ENCODE measurements at places on chromosomes 12 and 14.

GRCh38 chr12:66708704-66709456 lies 30.0 kb upstream of the GRIP1 start:
- no peak for DNase-seq

GRCh38 chr12:47742253-47742825 lies 16.3 kb downstream of the RAPGEF3 start:
- peak; percentile 61 for DNase-seq

- DNase-seq, result no peak
Measured at GRCh38 chr14:76015668-76016067, 30.1 kb downstream of the IFT43 start.

DNA sequence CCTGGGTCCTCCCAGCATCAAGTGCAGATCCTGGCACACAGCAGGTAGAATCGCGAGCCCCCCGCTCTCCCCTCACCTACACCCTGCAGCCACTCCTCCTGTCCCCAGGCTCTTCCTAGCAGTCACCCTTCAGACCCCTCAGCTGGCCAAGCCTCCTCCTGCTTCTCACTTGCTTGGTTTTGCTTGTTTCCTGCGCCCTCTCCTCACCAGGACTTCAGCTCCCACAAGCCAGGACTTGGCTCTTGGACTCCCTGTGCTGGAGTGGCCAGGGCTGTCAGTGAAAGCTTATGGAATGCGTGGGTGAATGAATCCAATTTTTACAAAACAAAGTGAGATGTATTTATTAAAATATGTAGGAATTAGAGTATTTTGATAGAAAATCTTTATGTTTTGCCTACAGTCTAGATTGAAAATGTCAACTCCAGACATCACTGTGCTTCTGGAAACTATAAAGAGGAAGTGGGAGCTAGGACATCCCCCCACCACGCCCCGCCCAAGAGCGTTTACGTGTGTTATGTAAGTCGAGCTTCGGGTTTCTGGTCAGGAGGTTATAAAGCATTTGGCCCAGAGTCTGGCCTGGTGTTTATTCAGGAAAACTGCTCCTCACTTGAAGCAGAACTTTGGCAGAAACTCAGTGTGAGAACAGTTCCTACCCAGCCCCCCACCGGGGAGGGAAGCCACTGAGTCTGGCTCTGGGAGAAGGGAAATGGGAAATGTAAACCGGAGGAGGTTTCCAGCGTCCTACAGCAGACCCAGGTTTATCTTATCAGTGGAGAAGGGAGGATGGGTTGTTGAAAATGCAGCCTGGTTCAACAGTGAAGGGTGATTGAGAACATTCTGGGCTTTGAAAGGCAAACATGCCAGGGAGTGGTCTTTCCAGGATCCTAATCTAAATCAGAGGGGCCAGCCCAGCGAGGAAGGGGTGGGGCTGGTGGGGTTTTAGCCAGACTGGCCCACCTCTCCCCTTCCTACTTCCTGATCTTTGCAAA lies 8.8 kb downstream of the ALDH2 start:
- DNase-seq, result peak; percentile 82

- DNase-seq, result no peak
Measured at GRCh38 chr14:75802486-75802885, 141.4 kb downstream of the TTLL5 start.

DNA sequence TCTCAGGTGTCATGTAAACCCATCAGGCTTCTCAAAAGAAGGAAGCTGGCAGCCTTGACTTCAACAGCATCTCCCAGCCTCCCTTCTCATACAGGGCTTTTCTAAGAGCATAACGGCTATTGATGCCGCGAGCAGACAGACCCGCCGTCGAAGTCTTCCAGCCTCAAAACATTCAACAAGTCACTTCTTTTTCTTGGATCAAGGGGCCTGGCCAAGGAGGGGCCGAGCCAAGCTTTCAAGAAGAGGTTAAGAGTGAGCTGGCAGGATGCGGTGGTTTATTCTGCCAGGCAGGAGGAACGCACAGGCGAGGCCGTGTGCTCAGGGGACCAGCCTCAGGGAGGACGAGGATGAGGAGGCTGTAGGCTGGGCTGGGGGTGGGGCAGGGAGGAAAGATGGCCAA lies 102.9 kb upstream of the RFLNA start:
- DNase-seq, result no peak

- DNase-seq, result no peak
Measured at GRCh38 chr12:107931761-107932160, 157.3 kb downstream of the ASCL4 start.

DNA sequence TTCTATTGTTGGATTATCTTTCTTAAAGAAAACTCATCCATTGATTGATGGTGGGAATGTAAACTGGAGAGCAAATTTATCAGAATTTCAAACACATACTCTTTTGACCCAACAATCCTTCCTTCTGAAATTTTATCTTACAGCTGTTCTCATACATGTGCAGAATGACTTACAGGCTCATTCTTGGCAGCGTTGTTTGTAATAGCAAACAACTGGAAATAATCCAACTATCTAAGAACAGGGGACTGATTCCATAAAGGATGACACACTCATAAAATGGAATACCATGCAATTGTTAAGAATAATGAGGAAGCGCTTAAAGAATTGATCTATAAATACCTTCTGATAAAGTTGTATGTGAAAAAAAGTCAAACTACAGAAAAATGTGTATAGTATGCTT lies 24.0 kb downstream of the RHOJ start:
- DNase-seq, result no peak

DNA sequence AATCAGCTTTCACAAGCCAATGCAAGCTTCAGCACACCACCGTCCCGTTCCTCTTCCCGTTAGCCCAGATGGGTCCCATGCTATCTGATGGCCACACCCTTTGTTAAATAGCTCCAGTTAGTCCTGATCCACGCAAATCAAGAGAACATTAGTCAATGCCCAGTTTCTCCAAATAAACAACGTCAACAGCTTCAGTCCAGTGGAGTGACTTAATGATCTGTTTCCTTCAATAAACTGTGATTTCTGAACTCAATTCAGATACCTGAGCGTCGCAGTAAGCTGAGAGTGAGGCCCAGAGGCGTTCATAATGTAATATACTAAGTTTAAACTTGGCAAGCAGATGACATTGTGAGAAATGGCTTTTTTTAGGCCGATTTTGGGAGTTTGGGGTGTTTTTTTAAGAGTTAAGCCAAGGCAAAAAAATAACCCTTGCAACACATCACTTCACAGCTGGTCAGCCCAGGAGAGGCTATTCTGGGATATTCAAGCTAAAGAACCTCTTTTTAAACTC lies 112.3 kb downstream of the ZFP36L1 start:
- DNase-seq, result no peak

- DNase-seq, result no peak
Measured at GRCh38 chr12:2295941-2296461, 243.2 kb downstream of the CACNA1C start.

DNA sequence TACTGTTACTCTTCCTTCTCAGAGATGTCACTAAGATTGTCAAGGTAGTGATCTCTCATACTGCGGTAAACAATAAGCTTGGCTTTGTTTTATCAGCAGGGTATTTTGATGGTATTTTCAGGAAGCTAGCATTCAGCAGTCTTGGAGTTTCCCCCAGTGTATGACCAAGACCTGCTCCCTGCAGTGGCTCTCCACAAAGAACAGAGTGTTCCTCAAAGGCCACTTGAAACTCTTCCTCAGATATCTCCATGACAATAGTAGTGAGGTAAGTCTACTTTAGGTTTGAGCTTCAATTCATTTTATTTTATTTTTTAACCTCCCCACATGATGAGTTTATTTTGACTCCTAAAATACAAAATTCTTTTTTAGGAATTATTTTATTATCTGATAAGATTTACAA lies 74.0 kb upstream of the G2E3 start:
- no peak for DNase-seq

GRCh38 chr12:88634008-88634407 lies 53.7 kb upstream of the KITLG start:
- no peak for DNase-seq

GRCh38 chr14:67607646-67608045 lies 7.6 kb upstream of the PIGH start:
- no peak for DNase-seq

DNA sequence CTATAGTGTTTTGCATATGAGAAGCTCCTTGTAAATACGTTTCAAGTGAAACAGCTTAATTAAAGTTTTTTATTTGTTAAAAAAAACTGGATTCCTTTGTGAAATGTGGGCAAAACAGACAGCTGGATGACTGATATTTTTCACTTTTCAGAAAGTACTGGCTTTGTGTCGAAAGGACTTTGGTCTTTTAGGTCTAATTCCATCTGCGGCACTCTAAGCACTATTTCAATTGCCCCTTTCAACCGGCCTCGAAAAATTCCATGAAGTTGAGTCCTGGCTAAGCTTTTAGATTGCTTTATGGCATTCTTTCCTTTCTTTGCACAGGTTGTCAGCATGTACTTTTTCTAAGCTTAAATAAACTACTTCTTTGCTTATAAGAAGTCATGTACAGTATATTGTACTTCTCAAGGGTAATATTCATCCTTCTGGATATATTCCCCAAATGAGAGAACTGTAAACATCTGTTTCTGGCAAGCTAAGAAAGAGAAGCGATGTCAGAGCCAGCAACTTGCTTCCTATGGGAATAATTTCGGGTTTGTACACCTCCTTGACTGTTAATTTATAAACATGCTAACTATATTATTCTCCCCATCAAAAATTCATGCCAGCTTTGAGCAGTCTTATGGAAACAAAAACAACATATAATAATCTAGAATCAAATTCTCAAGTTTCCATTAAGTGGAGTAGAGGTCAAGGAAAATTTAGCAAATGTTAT lies 611.3 kb downstream of the ETNK1 start:
- DNase-seq, result no peak

GRCh38 chr12:24111616-24112015 lies 162.1 kb upstream of the SOX5 start:
- DNase-seq, result no peak

- DNase-seq, result no peak
Measured at GRCh38 chr12:66716522-66716921, 37.6 kb upstream of the GRIP1 start.

GRCh38 chr14:32703183-32703621 lies 235.5 kb upstream of the NPAS3 start:
- no peak for DNase-seq

GRCh38 chr12:28824849-28825248 lies 324.2 kb upstream of the FAR2 start:
- no peak for DNase-seq

- DNase-seq, result no peak
Measured at GRCh38 chr12:57377103-57377840, 53.6 kb downstream of the R3HDM2 start.

DNA sequence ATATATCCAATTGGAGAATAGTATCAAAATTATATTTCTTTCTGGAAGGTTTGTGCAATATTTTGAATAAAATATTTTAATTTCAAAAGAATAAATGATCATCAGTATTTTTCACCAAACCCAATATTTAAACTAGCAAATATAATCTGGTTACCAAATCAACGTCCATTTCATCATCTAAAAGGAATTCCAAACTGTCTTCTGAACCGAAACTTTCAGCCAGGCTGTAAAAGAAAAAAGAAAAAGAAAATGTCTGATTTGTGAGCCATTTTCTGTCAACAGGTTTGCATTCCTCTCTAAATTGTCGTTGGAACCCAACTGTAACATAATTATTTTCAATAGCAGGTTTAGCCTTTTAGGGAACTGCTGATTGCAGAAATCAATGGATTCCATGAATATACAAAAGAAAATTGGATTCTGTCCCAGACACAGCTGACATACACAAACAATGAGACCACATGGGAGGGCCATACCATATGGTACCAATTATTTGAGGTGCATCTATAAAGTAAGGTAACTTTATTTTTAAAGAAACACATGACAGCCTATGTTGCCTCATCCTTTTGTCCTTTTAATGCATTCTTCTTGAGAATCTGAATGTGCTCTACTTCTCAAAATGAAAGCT lies 22.7 kb downstream of the SNRPF start:
- no peak for DNase-seq

GRCh38 chr12:121857322-121858246 lies 1.1 kb downstream of the HPD start:
- DNase-seq, result no peak

DNA sequence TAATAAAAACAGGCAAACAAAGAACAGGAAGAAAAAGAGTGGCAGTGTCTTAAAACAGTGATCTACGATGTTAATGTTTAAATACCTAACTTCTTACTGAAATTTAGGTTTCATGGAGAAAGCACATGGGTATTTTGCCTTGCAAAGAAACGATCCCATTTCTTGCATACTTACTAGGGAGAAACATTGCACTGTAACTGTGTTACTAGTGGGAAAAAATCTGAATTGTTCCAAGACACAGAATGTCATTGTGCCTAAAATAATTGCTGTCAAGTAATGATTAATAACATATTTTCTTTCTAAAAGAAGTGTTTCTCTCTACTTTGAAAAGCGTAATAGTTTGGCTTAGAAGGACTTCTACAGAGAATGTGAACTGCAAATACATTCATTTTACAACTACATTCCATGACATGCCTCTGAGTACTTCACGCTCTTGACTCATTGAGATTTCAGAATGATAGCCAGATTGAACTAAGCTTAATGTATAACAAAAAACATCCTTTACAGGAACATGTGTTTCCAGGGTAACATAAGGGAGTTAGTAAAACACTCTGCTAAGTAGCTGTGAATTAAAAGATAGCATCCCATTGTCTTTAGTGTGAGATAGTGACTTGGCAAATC lies 256.2 kb upstream of the CPNE8 start:
- no peak for DNase-seq

GRCh38 chr12:52007158-52007921 lies 594 bp downstream of the TAMALIN start:
- peak; percentile 83 for DNase-seq

DNA sequence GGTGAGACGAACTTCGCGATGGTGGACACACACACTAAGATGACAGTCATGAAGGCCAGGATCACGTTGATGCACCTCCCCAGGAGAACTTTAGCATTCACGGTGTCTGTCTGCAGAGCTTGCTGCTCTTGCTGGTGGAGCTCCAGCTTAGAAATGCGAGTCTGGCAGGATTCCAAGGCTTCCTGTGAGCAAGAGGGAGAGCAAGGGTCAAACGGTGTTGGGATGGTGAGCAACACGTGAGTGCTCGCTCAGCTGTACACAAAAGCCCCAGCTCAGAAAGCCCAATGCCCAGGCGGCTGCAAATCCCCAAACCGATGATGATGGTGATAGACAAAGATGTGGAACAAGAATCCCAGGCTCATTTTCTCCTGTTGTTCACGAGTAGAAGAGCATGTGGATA lies 78.8 kb downstream of the TMCC3 start:
- DNase-seq, result no peak

GRCh38 chr14:51925980-51926379 lies 63.4 kb upstream of the RTRAF start:
- DNase-seq, result no peak

DNA sequence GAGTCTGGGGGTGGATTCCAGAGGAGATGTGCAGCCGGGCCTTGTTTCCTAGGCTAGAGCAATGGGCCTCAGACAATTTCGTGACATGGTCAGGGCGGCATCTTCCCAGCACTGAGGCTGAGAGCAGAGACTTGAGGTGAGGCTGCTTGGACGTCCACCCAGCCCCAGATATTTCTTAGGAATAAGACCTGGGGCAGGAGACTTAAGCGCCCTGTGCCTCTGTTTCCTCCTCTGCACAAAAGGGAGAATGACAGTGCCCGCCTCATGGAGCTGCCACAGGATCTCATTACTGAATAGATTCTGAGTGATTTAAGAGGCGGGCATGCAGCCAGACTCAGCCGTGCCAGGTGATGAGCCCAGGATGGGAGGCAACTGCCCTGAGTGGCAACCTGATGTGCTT lies 297.9 kb upstream of the SFSWAP start:
- DNase-seq, result no peak

- DNase-seq, result no peak
Measured at GRCh38 chr12:3420693-3421092, 70.3 kb upstream of the PRMT8 start.

Data from CD4-positive, alpha-beta T cell treated with Interferon gamma for 1 hour (primary cell).